A549 treated with AZD2906 at 1 μM for 4 hours (cell line): ENCODE measurements at places on chromosomes 2 and 18. TPM values are rescaled to one million over a fixed set of nuclear protein-coding genes. Genes with fewer than 3 reads are reported as not detected.

Gene ITPRIPL1
- total RNA-seq, result not detected in 5 replicates

Gene DCDC2C
- 0.15 to 0.82 TPM (median 0.40 TPM) in 5 replicates for total RNA-seq

Gene ERICH2
- total RNA-seq, result not detected in 5 replicates

Gene C2orf80
- total RNA-seq, result not detected in 5 replicates

Gene SDC1
- total RNA-seq, result 167 to 203 TPM (median 188 TPM) in 5 replicates

Gene GPR39
- 6.7 to 7.5 TPM (median 6.9 TPM) in 5 replicates for total RNA-seq

Gene ICA1L
- 1.1 to 2.6 TPM (median 1.7 TPM) in 5 replicates for total RNA-seq

Gene NTSR2
- total RNA-seq, result 0.05 to 0.08 TPM in 2 of 5 replicates, not detected in the others

Gene CIDEA
- not detected in 5 replicates for total RNA-seq

Gene FAM228A
- total RNA-seq, result not detected in 5 replicates

Gene RAB27B
- total RNA-seq, result 11.0 to 16.7 TPM (median 13.1 TPM) in 5 replicates

Gene EPB41L3
- 0.02 to 0.43 TPM (median 0.17 TPM) in 5 replicates for total RNA-seq

Gene GNAL
- 4.9 to 6.6 TPM (median 5.5 TPM) in 5 replicates for total RNA-seq

Gene HOXD12
- total RNA-seq, result not detected in 5 replicates

Gene GRP
- not detected in 5 replicates for total RNA-seq

Gene NCK2
- total RNA-seq, result 21.0 to 29.7 TPM (median 25.7 TPM) in 5 replicates

Gene CCDC148
- total RNA-seq, result 0.22 to 0.62 TPM (median 0.39 TPM) in 5 replicates

Gene RGPD3
- total RNA-seq, result 0.07 to 0.18 TPM (median 0.16 TPM) in 5 replicates

Gene PLCD4
- total RNA-seq, result 0.22 to 0.80 TPM (median 0.38 TPM) in 5 replicates

Gene ANKRD30BL
- not detected in 5 replicates for total RNA-seq

Gene KLHL41
- 0.14 to 0.24 TPM (median 0.19 TPM) in 5 replicates for total RNA-seq

Gene SERPINB10
- not detected in 5 replicates for total RNA-seq

Gene ACTG2
- 0.26 to 0.40 TPM (median 0.31 TPM) in 5 replicates for total RNA-seq

Gene GTF3C2
- total RNA-seq, result 56.0 to 61.4 TPM (median 59.5 TPM) in 5 replicates

Gene GAD1
- 0.34 to 0.76 TPM (median 0.51 TPM) in 5 replicates for total RNA-seq

Gene ZFP36L2
- total RNA-seq, result 35.1 to 46.2 TPM (median 43.7 TPM) in 5 replicates

Gene IL36G
- not detected in 5 replicates for total RNA-seq

Gene SOX11
- total RNA-seq, result not detected in 5 replicates

Gene SKOR2
- total RNA-seq, result not detected in 5 replicates

Gene CHST10
- total RNA-seq, result 12.9 to 15.1 TPM (median 13.9 TPM) in 5 replicates

Gene CLEC4F
- not detected in 5 replicates for total RNA-seq

Gene RAB6C
- not detected in 5 replicates for total RNA-seq
